ENCODE measurements at places on chromosomes 1 and 21.

- DNase-seq: peak; percentile 93
Observed at GRCh38 chr1:212455803-212456528, 23.2 kb downstream of the NENF start.

DNA sequence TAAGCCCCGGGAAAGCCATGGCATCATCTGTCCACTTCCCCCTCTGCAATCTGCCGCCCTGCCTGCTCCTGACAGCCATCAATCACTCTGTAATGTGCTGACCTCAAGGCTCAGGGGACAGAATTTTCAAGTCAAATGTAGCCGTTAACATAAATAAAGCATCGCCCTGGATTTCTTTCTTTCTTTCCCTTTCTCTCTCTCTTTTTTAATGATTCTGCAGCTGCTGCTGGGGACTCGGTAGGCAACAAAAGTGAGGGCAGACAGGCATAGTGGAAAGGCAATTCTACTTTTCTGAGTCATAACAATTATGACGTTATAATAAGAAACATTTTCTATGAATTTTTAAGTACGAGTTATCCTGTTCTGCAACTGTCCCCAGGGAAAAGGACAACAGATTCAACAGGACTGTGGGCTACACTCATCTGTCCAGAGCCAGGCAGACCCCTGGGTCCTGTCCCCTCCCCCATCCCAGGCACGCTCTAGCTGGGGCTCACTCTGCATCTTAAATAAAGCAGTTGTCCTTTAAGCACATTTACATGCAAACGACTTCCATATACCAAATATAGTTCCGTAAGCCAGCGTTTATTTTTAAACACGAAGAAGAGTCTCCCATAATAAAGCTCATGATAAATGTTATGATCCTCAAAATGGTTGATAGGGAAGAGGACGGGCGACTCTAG lies 78.7 kb downstream of the SSBP3 start:
- DNase-seq: peak; percentile 72

DNA sequence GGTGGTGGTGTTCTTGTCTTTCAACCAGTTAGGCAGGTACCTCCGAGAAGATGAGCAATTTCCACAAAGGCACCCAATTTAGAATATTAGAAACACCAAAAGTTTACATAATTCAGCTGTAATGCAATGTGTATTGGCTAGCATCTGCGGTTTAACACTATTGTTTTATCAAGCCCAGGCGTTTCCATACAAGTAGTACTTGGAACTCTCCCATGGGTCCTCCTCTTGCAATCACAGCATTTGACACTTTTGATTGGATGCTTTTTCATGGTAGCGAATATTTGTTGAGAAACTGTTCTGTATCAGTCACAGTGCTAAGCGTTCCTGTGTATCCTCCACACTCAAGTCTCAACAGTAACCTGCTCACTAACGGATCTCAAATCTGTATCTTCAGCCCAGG lies 20.1 kb upstream of the MAP1LC3C start:
- no peak for DNase-seq

GRCh38 chr1:218344814-218345672 lies at the start of gene TGFB2:
TGFB2 (plus strand) TSS chr1:218345336; CDS start chr1:218346702, 1,366 bp downstream.
- no peak for DNase-seq

GRCh38 chr1:191929383-191929782 lies 228.9 kb upstream of the RGS18 start:
- DNase-seq: no peak

- DNase-seq: no peak
Observed at GRCh38 chr21:35423709-35424108, 374.6 kb upstream of the RUNX1 start.

DNA sequence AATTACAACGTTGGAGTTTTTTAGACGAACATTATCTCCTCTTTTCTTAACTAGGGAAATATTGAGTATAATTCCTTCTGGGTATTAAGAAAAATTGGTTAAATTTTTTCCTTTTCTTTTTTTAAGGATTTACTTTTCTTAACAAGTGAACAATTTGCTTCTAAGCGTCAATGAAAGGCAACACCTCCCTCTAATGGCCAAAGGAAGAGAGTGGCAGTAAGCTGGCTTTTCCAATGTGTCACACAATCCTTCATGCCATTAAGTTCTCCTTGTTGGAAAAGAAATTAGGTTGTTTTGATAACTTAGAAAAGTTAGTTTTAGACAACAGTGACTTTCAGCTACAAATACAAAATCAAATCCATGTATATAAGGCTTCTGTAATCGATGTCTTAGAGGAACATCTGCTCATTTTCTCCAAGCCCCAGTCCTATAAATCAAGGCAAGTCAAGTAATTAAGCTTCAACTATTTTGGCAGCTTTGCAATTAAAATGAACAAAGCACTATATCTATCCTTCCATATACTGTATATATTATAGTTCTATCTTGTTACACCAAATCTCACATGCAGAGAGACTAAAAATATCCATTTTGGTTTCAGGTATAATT lies 62.8 kb downstream of the EDEM3 start:
- DNase-seq: no peak

GRCh38 chr1:2425892-2426291 lies 13.5 kb upstream of the PEX10 start:
- DNase-seq: no peak

DNA sequence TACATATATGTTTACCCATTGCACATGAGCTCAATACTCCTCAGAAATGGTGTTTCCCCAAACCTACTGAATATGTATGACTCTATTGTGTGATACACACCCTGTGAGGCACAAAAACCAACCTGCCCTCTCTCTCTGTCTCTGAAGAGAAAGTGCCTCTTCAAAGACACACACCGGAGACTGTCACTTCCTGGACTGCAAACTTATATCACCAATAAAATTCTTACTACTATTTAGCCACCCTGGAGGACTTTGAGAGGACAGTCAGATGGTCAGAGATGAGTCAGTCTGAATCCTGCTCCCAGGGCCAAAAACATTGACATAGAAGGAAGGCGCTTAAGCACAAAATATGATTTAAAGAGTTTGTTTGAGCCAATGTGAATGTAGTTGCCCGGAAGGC lies 110.4 kb downstream of the PPIAL4G start:
- DNase-seq: no peak

DNA sequence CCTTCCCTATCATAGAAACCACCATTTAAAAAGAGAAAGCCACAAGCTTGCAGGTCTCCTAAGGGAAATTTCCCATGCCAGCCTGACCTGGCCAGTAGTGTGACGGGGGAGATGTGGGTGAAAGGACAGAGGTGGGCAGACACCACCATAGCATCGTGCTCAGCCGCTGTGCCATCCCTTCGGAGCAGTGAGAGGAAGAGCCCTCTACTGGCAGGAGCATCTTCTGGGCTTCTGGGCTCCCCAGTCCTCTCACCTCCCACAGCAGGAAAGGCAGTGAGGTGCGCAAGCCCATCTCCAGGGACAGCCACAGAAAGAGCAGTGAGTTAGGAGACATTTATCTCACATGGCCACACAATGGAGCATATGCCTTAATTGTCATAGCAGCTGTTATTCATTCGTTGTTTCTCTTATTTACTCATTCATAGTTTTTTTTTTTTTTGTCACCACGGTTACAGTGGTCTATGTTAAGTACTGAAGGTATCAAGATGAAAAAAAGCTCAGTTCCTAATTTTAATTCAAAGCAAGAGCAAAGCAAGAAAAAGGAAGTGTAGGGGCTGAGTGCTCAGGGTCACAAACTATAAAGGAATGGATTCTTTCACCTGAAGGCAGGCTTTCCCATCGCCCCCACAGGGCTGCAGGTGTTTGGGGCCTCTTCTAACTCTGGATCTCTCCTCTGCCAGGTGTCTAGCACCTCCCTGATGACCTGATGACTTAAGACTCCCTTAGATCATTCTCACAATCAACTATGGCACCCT lies 48.8 kb upstream of the CAMK1G start:
- no peak for DNase-seq

- DNase-seq: no peak
Observed at GRCh38 chr1:111202366-111202706, 1.9 kb upstream of the DENND2D start.

- DNase-seq: no peak
Observed at GRCh38 chr1:23593556-23594148, 34.4 kb upstream of the ID3 start.

DNA sequence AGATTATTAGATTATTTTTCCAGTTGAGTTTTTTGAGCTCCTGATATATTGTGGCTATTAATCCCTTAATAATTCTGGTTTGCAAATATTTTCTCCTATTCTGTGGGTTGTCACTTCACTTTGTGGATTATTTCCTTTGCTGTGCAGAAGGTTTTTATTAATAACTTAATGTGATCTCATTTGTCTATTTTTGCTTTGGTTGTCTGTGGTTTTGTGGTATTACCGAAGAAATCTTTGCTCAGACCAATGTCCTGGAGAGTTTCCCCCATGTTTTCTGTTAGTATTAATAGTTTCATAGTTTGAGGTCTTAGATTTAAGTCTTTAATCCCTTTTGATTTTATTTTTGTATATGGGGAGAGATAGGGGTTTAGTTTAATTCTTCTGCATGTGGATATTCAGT lies 7.1 kb upstream of the TBX19 start:
- DNase-seq: no peak

- DNase-seq: no peak
Observed at GRCh38 chr1:231236208-231236591, 4.8 kb upstream of the GNPAT start.

GRCh38 chr1:17158961-17159360 lies 39.7 kb upstream of the PADI2 start:
- no peak for DNase-seq

DNA sequence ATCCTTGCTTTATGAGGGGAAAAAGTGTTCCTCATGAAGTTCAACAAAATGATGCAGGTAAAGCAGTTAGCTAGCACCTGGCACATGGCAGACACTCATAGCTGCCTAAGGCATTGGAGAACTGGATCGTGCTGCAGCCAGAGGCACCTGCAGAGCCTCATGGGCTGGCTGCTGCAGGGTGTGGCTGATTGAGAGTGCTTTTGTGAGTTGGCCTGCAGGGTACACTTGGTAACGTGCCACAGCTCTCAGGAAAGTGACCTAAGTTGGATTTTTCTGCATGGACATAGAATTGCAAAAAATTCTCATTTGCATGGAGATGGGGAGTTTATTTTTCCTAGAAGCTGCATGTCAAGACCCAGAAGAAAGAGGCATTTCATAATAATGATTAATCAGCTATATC lies 31.6 kb upstream of the IL20 start:
- no peak for DNase-seq

GRCh38 chr1:111990878-111991718 lies 1.6 kb upstream of the KCND3 start:
- DNase-seq: peak; percentile 63

GRCh38 chr1:4660917-4661594 lies 6.6 kb downstream of the AJAP1 start:
- no peak for DNase-seq

- DNase-seq: no peak
Observed at GRCh38 chr1:6909857-6910256, 124.6 kb downstream of the CAMTA1 start.

- DNase-seq: peak; percentile 82
Observed at GRCh38 chr1:37682334-37682987, 9.9 kb upstream of the CDCA8 start.

DNA sequence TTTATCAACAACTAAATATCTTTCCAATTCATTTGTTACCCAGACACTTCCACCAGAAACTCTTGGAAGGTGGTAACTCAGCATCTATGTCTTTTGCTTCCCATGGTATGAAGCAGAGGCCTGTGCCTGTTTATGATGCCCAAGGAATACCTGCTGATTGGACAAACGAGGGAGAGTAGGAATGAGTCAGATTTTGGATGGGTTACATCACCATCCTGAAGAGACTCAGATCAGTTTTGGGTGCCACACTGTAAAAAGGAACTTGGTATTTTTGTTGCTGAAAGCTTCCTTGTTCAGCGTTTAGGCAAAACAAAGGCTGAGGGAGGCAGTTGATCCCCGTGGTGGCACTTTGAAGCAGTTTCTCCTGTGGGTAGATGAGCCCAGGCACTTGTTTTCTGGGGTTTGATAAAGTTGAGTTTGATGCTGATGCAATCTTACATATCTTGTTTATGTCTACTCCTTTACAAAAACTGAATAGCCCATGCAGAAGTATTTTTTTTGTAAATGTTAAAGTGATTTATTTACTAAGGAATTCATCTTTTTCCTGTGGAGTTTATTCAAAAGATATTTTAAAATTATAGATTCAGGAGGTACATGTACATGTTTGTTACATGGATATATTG lies 26.7 kb upstream of the CYP4X1 start:
- DNase-seq: no peak

- no peak for DNase-seq
Observed at GRCh38 chr1:20497506-20497905, 10.4 kb downstream of the MUL1 start.

- DNase-seq: no peak
Observed at GRCh38 chr1:41101950-41102607, 80.6 kb upstream of the SLFNL1 start.

DNA sequence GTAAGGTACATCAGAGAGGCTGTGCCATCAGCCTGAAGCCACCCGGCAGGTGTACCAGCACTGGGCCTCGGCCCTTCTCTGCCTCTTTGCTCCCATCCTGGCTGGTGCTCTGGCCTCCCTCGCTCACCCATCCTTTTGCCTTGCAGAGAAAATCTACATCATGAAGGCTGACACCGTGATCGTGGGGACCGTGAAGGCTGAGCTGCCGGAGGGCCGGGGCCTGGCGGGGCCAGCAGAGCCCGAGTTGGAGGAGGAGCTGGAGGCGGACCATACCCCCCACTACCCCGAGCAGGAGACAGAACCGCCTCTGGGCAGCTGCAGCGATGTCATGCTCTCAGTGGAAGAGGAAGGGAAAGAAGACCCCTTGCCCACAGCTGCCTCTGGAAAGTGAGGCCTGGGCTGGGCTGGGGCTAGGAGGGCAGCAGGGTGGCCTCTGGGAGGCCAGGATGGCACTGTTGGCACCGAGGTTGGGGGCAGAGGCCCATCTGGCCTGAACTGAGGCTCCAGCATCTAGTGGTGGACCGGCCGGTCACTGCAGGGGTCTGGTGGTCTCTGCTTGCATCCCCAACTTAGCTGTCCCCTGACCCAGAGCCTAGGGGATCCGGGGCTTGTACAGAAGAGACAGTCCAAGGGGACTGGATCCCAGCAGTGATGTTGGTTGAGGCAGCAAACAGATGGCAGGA lies 24.5 kb upstream of the TNFRSF1B start:
- no peak for DNase-seq

DNA sequence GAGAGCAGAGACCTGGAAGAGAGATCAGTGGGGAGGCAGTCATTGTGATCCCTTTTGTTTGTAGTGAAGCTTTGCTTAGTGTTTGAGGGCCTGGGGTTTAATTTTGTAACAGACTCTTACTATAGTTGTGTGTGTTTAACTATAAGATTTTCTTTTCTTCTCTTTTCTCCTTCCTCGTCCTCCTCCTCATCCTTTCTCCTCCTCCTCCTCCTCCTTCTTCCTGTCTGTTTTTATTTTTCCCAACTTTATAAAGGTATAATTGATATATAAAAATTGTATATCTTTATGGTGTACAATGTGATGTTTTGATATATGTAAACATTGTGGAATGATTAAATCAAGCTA lies 71.2 kb upstream of the MACF1 start:
- DNase-seq: no peak

GRCh38 chr1:193979219-193979618 lies 792.8 kb upstream of the B3GALT2 start:
- DNase-seq: no peak

Measured in glutamatergic neuron (in vitro differentiated cells).